Renal pelvis (tissue), 12 donors: ENCODE measurements at places on chromosomes 1 and 21.

GRCh38 chr1:233433436-233434210, 106.1 kb downstream of the MAP3K21 start:
- no peak for DNase-seq

GRCh38 chr1:35777109-35777508, 7.3 kb upstream of the CLSPN start:
- DNase-seq = no peak

DNA sequence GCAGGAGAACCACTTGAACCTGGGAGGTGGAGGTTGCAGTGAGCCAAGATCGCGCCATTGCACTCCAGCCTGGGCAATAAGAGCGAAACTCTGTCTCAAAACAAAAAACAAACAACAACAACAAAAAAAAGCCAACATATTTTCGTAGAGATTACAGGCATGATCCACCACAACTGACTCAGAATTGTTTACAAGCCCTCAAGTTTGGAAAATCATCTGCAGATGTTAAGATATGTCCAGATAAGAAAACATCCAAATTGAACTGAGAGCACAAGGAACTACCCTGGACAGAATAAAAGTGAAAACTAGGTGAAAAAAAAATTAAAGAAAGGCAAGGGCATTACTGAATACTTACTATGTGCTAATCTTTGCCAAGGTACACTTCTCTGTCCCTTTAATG, 89.8 kb upstream of the WLS start:
- DNase-seq = no peak

DNA sequence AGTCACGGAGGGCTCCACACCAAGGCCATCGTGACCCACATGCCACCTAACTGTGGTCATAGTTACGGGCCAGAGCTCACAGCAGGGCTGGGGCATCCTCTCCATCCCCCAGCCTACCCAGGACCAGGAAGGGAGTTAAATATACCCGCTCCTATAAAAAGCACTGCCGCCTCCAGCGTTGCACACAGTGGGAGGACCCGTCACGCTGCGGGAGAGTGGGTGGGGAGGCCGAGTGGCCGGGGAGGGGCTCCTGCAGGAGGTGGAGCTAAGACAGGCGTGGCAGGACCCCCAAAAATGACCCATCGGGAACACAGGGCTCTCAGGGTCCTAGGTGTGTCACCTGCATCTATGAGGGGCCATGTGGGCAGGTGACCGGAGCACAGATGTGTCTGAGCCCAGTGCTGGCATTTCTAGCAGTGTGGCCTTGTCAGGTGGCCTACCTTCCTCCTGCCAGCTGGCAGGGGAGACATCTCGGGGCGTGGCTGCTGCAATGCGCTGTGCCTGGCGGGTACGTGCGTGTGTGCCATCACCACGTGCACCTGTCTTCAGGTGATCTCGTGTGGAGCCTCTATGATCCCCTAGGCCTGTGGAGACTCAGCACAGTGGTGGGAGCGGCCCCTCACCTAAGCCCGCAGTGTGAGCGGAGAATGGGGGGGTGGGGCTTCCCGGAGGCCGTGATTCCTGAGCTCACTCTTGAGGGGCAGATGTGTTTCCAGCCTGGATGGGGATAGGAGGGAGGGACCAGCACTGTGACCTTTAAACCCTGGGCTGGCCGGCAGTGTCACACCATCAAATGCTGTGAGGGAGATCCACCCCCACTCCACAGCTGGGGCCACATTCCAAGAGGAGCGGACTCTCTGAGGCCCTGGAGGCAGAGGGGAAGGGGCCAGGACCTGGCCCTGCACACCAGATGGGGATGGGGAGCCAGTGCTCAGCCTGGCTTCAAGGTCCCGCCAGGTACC, 17.7 kb downstream of the AGRN start:
- DNase-seq = no peak

DNA sequence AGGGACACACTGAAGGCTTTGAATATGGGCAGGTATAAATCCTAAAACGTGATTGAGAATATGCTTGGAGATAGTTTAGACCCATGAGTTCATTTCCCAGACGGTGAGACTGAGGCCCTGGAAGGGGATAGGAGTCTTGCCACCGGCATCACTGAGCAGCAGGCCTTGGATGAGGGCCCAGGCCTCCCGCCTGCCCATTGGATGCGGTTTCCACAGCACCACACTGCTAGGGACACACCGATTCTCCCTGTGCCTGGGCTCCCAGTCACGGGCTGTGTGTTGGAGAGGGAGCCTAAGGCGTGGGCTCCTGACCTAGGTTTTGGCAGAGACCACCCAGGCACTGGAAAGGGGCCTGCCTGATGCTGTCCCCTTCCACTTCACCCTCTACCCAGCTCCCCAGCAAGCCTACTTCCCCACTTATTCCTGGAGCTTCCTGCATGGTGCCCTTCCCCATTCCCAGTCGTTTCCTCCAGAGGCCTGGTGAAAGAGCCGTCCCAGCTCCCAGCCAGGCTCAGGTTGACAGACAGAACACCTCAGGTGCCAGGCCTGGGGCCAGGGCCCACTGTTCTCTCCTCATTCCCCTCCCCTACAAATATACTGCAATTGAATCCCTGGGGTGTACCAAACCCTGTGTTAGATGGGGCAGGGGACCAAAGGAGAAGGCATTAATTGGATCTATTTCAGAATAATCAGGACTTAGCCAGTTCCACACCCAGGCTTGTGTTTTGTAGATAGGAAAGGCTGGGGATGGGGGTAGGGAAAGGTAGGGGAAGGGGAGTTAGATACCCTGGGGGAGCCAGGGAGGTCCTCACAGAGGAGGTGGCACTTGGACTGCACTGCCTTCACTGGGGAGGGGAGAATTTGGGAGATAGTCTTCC, 3.4 kb downstream of the FOXO6 start:
- no peak for DNase-seq

- DNase-seq = no peak
These were observed 304.0 kb downstream of the KIF26B start for GRCh38 chr1:245458761-245459174.

- DNase-seq = no peak
These were observed 50.1 kb downstream of the NENF start for GRCh38 chr1:212482637-212483441.

DNA sequence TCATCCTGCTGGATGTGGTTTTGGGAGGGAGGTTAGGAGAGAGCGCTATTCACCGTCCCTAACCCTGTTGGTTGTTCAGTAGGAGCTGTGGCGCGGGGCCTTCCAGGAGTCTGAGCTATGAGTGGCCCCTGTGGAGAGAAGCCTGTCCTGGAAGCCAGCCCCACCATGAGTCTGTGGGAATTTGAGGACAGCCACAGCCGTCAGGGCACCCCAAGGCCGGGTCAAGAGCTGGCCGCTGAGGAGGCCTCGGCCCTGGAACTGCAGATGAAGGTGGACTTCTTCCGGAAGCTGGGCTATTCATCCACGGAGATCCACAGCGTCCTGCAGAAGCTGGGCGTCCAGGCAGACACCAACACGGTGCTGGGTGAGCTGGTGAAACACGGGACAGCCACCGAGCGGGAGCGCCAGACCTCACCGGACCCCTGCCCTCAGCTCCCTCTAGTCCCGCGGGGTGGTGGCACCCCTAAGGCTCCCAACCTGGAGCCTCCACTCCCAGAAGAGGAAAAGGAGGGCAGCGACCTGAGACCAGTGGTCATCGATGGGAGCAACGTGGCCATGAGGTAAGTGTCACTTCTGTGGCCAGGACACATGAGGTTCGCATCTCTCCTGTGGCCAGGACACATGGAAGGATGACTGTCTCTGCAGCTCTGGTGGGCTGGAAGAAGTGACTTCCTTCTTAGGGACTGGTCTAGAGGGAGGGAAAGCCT, 1.2 kb downstream of the ZC3H12A start:
- DNase-seq = no peak

- DNase-seq = no peak
These were observed 4.0 kb upstream of the CD46 start for GRCh38 chr1:207747627-207748492.

DNA sequence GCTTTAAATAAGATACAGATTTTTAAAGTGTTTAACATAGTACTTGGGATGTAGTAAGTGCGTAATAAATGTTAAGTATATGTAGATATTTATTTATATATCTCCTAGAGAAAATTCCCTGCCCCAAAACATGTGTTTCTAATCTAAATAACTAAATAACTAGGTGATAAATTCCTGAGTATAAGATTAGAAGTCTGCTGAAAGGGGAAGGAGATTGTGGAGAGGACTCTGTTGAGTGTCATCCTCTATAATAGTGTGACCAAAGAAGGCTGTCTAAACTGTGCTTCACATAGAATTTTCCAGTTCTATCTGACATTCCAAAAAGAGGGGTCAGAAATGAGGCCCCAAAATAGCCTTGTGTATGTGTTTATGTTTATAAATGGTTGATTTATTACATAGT, 590.5 kb upstream of the ADAMTS5 start:
- no peak for DNase-seq
